ENCODE measurements at places on chromosomes 4 and X.

GRCh38 chr4:86302251-86302650 is 57.6 kb downstream of the MAPK10 start:
- no peak for DNase-seq

- no peak for DNase-seq
Observed at GRCh38 chrX:153560000-153560399, 38.9 kb downstream of the CCNQ start.

DNA sequence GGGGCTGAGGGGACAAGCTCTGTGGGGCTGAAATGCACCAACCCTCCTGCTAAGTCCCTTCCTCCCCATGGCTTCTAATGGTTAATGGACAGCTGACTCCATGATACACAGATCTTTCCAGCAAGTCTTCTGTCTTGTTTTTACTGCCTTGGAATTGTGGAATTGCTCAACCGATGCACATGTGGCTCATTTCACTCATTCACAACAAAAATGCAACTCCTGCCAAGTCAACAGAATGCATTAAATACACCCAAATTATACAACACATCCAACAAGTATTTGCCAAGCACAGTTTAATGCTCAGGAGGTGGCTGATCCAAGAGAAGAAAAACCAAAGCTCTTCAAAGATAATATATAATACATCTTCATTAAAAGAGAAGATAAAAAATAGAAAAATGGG is 61.9 kb upstream of the PAGE4 start:
- no peak for DNase-seq

GRCh38 chr4:79578606-79579005 is 170.6 kb upstream of the GK2 start:
- DNase-seq = no peak

DNA sequence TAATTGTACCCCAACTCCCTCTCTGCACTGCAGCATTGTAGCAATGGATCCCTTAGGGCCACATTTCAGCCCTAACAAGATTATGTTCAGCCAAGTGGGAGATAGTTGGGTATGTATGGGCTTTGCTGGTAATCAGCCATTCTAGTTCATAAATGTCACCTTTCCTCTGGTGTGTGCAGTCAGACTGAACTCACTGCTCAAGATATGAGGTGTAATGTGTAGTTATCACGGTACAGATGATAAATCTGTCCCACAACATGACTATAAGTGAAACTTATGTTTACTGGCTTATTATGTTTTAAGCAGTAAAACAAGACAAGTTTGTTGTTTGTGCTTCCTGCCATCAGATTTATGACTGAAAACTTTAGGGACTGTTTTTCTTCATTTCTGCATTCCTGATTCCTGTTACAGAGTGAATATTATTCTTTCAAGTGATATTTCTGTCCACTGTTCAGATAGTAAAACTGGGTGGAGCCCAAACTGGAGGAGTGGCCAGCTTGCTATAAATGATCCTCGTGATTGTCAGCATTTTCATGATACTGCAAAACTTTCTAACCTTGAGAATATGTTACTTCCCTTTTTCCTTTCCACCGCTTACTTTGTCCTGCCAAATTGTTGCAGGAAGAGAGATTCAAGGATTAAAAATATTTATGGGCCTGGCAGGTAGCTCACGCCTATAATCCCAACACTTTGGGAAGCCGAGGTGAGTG is 44.9 kb downstream of the ANAPC4 start:
- DNase-seq = no peak

GRCh38 chrX:12814420-12814819 is 23.2 kb downstream of the PRPS2 start:
- no peak for DNase-seq

DNA sequence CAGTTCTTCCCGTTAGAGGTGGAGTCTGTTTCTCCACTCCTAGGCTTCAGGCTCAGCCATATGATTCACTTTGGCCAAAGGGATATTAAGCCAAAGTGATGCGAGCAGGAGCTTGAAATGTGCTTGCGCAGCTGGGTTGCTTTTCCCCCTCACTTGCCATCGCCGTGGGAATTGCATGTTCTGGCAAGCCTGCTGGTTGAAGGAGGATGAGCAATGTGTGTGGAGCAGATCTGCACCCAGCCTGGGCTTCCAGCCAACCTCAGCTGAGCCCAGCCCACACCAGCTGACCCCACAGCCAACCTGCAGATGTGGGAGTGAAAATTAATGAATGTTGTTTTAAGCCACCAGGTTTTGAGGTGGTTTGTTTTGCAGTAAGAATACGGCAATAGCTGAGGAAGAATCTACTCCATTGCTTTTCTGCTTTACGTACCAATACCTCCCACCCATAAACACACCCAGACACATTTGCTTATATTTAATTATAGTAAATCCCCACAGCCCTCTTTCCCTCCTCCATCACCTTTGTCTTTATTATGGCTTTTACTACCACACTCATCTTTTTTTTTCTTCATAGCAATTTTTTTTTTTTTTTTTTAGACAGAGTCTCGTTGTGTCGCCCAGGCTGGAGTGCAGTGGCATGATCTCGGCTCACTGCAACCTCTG is 132.8 kb upstream of the FUNDC1 start:
- DNase-seq = no peak

DNA sequence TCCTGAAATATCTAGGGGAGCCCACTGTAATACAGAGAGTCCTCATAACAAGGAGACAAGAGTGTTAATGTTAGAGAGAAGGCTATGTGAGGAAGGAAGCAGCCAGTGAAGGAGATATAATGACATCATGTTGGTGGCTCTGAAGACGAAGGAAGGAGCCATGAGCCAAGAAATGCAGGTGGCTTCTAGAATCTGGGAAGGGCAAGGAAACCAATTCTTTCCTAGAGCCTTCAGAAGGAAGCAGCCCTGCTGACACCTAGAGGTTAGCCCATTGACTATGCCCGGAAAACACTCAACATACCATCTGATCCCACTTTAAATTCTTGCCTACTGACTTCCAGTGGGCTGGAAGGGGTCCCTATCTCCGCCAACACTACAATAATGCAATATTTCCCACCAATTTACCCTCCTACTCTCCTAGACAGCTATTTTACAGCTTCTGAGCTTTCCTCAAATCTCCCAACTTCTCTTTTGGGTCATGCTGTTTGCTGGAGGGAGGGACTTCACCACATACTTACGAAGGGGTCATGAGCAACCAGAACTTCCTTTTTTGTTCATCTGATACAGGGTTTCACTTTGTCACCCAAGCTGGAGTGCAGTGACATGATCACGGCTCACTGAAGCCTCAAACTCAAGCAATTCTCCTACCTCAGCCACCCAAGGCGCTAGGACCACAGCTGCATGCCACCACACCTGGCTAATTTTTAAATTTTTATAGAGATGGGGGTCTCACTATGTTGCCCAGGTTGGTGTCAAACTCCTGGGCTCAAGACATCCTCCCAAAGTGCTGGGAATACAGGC is 25.2 kb upstream of the G3BP2 start:
- no peak for DNase-seq

DNA sequence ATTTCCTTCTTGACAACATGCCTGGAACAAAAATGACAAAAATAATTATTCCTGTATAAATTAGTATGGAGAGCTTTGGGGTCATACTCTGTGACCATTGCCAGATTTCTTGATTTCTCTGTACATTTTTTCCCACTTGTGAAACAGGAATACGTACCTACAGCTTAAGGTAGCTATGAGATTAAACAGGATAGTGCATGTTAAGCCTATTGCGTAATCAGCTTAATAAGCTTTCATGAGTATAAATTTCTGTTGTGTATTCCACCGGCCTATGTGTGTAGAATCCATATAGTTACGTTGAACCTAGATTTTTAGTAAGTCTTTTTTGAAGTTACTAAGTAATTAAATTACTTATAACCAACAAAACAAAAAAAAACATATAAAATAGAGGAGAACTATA is 334.9 kb downstream of the DCTD start:
- DNase-seq = no peak

DNA sequence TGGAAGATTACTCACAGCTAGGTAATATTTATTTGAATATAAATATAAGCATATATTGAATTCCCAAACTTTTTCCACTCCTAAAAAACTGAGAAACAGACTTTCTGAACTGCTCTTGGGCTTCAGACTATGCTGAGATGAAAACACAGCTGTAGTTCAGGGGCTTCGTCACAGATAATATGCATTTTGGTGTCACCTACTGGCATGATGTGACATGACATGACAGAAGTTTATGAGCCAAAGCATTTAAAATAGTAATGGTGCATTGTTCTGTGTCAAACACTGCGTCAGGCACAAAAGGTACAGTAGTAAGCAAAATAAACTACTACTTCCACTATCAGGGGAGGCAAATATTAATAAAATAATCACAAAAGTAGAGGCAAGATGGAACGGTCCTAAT is 171.3 kb downstream of the BTC start:
- DNase-seq = no peak

DNA sequence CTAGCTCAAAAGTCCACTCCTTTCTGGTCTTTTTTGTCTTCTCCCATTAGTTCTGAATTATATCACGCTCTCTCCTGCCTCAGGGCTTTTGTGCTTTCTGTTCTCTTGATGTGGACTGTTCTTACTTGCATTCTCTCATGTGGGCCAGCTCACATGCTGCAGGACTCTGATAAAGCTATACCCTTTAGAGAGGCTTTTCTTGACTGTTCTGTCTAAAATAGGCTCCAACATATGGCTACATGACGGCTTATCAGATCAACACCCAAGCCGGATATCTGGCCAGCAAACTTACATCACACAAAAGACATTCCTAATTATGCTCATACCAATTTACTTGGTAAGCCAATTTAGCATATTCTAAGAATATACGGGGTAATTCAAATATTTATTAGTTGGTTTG is 1494.5 kb downstream of the TECRL start:
- DNase-seq = no peak

- DNase-seq = no peak
Observed at GRCh38 chrX:45502396-45502795, 301.7 kb upstream of the DIPK2B start.

DNA sequence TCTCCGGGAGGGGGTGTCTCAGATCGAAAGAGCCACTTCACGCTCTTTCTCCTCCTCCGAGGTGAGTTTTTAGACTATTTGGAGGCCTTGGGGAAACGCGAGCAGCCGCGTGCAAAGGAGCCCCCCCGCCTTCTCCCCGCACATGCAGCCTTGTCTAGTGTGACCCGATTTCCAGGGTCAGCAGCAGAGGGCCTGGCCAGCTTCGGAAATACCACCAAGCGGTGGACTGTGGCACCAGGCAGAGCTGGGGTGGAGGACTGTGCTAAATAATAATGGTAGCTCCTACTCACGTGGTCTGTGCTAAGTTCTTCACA is 79.3 kb upstream of the BCOR start:
- DNase-seq = no peak

DNA sequence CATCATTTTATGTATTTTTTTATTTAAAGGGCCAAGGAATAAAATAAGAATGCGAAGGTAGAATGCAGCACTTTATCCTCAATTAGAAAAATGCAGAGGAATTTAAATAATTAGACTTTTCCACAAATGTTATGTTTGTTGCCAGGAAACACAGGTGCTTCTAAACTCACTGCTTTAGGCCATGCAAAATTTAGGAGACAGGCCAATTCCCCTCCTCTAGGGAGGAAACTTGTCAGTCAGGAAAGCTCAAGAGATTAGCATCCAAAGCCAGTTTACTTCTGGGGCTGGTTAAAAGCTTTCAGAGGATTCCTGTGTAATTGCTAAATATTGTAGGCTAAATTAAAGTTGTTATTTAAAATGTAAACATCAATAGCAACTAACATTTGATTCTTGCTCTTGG is 124.5 kb downstream of the DMD start:
- DNase-seq = no peak

GRCh38 chr4:149065753-149066152 is 623.5 kb upstream of the NR3C2 start:
- no peak for DNase-seq

DNA sequence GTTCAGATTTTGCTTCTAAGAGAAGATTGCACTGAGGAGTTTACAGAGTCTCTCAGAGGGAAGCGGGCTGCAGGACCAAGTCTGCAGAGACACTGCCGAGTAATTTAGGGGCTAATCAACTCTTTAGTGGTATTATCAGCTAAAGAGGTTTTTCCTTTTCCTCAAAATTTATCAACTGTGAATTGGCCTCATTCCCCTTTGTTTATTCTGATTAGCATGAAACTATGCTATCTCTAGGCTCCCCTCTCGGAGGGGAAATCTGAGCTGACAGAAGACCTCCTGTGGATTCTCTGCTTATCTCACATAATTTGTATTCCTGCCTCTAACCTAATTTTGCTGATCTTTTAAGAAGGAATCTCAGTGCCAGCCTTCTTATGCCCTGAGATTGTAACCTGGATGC is 201.0 kb downstream of the DCTD start:
- DNase-seq = no peak

Data from activated T-cell treated with anti-CD3 and anti-CD28 coated beads for 48 hours (primary cell).